ENCODE measurements at places on chromosomes 1 and 21.

DNA sequence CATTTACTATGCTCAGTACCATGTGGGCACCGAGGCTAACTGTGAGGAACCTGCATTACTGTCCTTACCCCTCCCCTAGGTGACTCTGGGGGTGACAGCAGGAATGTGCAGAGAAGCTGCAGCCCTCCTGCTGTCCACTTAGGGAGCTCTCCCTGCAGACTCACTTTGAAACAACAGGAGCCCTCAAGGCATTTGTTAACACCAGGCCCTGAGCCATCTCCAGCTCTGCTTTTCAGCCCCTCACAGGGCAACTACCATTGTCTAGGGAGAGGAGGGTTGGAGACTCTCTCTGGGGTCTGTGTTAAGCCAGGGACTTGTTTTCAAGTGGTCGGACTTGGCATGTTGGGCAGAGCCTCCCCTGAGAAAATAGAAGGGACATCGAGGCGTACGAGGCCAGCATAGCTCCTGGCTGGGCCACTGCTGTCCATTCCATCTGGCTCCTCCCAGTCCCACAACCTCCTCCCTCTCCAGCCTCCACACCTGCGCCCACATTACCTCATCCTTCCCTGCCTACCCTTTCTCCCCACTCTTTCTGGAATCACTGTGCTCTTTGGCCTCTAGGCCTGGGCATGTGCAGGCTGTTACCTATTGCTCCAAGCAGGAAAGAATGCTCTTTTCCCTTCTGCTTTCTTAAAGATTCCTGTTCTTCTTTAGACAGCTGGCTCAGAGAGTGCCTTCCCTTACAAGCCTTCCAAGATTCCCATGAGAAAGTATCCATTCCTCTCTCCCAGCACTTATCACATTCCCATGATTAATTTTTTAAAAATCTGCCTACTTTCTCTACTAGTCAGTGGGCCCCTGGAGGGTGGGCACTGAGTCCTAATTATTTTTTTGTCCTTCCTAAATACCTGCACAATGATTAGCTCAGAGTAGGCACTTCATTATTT, 102.7 kb upstream of the GCLM start:
- no peak for DNase-seq

DNA sequence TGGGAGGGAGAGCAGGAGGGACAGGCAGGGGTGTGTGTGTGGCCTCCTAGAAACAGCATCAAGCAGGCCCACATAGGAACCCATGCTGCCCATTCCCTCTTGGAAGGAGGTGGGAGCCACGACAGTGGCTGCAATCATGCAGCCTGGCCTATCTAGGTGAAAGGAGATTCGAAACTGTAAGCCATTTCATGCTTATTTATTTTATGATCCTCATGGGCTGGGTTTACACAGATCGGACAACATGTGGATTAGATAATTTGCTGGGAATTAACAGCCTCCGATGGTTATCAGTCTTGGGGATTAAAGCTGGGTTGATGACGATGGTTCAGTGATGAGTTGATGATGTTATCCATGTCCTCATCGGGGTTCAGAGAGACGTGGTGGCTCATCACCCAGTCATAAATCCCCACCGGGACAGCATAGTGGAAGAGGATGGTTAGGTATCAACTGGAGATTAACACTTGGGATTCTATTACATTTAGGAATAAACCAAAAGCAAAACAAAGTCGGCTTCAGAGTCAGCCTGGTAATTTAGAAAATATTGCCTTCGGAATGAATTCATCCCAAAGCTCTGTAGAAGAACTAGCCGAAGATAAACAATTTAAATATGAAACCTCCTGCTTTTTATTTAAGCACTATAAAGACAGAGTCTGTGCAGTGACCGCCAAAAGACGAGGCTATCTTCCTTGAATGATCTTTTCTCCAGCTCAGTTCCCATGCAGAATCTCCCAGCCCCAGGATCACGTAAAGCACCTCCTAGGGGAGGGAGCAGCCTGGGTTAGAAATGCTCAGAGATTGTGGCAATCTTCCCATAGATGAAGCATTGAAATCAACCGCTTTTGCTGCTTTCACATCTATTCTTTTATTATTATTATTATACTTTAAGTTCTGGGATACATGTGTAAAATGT, 252.8 kb downstream of the FOXD2 start:
- DNase-seq, result no peak

DNA sequence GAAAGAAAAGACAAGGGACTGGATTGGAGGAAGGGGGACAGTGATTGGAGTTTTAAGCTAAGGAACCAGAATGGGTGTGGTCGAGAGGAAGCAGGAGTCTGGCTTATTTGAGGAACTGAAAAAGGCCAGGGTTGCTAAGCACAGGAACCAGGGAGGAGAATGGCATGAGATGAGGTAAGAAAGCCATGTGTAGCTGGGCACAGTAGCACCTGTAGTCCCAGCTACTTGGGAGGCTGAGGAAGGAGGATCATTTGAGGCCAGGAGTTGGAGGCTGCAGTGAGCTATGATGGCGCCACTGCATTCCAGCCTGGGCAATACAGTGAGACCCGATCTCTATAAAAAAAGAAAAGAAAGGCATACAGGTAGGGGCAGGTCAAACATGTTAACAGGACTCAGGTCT, 8.1 kb upstream of the KHDRBS1 start:
- no peak for DNase-seq

- peak; percentile 39 for DNase-seq
Measured at GRCh38 chr1:8889103-8889846, 10.8 kb upstream of the ENO1 start.

- no peak for DNase-seq
Measured at GRCh38 chr21:35025206-35026152, 23.6 kb downstream of the RUNX1 start.

Data from astrocyte of the hippocampus (primary cell).